ENCODE measurements at places on chromosomes 6 and 20.
A peak's percentile ranks its signal among the peaks of the same experiment; 100 is the strongest.

DNA sequence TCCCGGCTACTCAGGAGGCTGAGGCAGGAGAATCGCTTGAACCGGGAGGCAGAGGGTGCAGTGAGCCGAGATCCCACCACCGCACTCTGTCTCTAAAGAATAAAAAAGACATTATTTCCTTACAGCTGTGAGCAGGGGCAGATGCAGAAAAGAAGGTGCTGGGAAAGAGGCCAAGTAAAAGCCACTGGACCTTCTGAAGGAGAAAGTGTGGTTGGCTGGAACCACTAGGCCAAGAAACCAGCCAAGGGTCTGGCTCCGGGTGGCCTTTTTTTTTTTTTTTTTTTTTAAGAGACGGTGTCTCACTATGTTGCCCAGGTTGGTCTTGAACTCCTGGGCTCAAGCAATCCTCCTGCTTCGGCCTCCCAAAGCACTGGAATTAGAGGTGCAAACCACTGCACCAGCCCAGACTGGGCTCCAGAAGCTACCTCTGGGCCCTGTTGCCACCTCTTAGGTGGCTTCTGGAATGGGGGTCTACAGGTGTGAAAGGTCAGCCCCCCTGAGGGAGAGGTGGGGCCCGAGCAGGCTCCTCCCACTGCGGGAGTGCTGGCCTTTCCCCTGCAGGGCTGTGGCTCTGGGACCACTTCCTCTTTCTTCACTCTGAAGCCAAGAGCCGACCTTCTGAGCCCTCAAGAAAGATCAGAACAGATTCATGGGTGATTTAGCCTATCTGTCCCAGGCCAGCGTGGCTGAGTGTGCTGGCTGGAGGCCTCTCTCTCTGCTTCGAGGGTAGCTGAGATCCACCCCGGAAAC is at the start of gene FGD2:
FGD2 (plus strand) TSS at position 595 of the 750 bp plus-strand sequence. CDS start 163 bp downstream, outside the sequence.
- peak; percentile 85 for DNase-seq

- DNase-seq = peak; percentile 75
These were observed 8.4 kb upstream of the ABHD12 start for GRCh38 chr20:25399037-25399430.

DNA sequence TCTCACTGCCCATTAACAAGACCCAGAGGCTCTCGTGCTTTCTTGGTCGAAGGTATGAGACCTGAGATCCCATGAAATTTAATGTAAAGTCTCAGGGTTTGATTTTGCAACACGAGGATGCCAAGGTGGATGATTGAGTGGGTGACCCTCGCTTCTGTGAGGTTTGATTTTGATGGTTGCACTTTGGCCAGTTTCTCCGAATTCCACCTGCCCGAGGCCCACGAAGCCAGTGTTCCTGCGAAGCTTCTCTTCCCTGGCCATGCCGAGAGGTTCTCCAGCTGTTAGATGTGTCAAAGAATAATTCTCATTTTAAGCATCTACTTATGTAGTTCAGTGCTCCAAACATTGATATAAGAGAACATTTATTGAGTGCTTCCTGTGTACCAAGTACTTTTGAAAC is at the start of gene KIF25:
KIF25 (plus strand) TSS at position 30 of the 400 bp plus-strand sequence. CDS start 31,915 bp downstream, outside the sequence.
- DNase-seq = no peak

DNA sequence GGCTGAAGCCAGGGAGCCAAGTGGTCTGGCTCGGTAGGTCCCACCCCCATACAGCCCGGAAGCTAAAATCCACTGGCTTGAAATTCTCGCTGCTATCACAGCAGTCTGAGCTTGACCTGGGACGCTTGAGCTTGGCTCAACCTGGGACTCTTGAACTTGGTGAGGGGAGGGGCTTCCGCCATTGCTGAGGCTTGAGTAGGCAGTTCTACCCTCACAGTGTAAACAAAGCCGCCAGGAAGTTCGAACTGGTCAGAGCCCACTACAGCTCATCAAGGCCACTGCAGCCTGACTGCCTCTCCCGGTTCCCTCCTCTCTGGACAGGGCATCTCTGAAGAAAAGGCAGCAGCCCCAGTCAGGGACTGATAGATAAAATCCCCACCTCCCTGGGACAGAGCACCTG is 1337.7 kb downstream of the HACE1 start:
- no peak for DNase-seq

DNA sequence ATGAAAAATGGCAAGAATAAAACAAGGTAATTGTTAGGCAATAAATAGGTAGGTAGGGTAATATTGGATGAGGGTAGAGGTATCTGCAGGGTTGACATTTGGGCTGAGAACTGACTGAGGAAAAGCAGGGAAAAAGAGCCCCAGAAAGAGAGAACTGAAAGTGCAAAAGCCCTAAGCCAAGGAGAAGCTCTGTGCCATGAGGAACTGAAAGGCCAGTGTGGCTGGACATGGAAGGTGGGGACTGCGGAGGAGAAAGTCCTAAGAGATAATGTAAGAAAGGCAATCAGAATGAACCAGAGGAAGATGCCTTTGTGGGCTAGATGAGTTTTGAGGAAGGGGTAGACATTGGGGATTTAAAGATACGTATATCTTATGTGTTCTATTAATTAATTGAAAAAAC is 9.9 kb upstream of the HIVEP2 start:
- DNase-seq = no peak

DNA sequence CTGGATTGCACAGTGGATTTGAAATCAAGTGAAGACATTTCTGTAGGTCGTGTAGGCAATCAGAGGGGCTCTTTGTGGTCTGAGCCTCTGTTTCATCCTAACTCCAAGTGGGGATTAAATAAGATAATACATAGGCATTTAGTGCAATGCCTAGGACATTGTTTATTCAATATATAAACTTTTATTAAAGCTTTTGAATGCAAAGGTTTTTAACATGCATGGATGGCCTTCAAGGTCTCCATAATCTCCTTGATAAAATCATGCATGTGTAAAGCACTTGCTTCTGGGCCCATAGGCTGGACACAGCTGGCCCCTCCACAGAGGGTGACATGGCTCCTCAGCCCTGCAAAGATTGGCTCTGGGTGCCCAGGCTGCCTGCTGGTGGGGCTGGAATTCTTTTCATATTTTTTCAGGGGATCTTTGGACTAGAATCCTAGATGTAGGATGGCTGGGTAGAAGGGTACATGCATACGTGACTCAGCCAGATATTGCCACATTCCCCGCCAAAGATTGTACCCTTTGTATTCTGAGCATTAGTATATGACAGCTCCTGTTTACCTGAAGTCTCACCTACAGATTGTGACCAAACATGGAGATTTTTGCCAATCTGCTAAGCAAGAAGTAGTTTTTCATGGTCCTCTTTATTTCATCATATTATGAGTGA is 19.0 kb upstream of the AVP start:
- no peak for DNase-seq

DNA sequence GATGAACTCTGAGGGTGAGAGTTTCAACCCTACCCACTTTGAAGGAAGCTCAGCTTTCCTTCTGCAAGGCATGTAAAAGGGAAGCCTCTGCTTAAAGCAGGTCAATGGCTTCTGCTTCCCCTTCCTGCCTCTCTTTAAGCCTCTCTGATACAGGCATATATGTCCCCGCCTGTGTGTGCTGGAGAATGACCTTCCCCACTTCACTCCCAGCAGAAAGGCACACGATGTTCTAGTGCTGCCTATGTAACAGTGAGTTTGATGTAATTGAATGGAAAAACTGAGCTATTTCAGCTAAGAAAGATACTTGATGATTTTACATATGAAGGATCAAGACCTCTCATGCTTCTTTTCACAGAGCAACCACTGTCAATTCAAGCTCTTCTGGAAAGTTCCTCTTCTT is 632.2 kb downstream of the HACE1 start:
- no peak for DNase-seq

GRCh38 chr6:106411056-106411455 is 50.5 kb downstream of the CRYBG1 start:
- DNase-seq = no peak

DNA sequence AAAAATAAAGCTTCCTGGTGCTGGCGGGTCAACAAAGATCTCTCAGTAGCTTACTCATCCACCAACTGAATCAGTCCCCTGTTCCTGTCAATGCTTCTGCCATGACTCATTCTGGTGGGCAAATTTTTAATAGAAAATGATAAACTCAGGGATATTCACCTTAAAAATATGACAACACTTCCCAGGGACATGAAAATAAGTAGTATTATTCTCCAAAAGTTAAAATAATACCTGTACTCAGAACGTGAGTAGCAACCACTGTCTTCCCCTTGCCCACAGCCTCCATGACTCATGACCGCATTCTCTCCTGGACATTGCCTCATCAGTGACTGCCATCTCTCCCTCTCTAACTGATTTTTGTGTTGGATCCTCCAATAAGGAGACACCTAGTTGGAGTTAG is 552.3 kb downstream of the KIF16B start:
- peak; percentile 6 for DNase-seq

DNA sequence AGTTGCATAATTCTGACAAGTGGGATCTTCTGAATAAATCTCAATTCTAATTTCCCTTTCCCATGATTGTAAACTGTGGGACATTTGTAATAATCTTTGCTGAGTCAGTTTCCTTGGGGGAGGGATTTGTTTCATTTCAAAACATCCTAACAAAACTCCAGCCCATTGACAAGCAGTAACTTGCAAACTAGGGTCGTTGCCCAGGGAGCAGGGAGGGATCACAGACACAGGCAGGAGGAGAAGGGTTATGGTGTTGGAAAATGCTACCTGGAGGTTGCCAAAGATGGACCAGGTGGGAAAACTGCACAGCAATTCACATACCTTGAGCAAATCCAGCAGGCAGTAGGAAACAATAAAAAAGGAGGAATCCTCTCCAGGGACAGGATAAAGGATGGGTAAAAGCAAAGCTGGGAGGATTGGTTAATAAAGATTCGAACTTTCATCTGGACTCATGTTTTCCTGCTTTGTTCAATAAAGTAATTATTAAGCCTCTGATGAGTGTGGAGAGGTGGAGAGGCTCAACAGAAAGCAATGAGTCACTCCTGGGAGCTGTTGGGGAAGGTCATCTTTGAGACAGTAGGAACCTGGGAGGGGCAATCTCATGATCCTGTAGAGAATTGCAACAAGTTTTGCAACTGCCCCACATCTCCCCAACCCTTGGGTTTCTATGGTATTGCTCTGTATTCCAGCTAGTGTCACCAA is 87.3 kb upstream of the AKIRIN2 start:
- DNase-seq = peak; percentile 75

GRCh38 chr6:2749969-2750600 is 637 bp downstream of the MYLK4 start:
- peak; percentile 82 for DNase-seq

- DNase-seq = peak; percentile 54
These were observed 10.1 kb upstream of the HDAC2 start for GRCh38 chr6:113980937-113981554.

- DNase-seq = no peak
These were observed 954.7 kb upstream of the ADGRB3 start for GRCh38 chr6:67680297-67680932.

GRCh38 chr6:26260110-26260637 is 104.8 kb upstream of the BTN3A2 start:
- DNase-seq = no peak

DNA sequence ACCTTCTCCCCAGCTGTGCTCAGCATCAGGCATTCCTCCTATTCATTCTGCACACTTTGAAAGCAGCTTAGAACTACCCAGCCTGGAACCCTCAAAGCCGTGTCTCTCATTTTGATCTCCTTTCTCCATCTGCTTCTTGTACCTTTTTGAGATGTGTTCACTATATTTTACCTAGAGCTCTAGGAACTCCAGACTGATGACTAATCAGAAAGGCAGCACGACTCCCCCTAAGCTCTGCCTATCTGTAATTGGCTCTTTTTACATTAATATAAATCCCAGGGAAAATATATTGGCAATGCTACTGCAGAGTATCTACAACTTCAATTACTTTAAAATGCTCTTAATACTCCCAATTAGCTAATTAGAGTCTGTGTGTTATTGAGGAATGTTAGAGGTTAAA is 671.5 kb downstream of the CBLN4 start:
- DNase-seq = no peak

GRCh38 chr6:85360794-85361642 is 88.9 kb upstream of the NT5E start:
- peak; percentile 18 for DNase-seq

GRCh38 chr6:14476793-14477531 is 359.4 kb downstream of the CD83 start:
- no peak for DNase-seq

DNA sequence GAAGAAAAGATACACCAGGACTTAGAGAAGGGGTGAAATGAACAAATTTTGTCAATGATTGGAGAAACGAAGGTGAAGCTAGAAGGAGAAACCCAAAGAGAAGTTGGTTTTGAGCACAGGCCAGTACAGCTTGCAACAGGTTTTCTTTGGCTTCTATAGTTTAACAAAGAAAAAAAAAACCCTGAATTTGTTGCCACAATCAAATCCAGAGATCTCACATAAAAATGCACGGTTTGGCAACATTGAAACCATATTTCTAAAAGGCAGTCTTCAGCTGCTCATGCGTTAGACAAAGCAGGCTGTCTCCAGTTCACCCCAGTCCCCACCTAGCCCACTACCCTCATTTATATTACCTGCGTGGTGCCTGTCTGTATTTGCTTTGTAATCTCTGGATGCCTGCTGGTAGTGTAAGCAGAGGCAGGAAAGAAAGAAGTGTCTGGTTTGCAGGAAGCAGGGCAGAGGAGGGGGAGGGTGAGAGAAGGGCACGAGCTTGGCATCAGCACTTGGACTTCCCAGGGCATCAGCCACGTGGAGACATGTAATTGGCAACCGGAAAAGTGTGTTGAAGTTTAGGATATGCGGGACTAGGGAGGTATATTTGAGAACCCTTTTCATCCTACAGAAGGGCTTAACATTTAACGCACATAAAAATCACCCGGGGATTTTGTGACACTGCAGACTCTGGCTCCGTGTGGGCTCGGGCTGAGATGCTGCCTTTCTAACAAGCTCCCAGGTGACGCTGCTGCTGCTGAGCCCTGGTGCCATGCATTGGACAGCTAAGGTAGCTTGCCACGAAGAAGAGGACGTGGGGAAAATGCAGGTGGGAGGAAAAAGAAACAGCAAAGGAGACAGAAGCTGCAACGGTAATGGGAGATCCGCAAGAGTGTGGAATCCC is 14.4 kb downstream of the PFDN4 start:
- DNase-seq = no peak

- DNase-seq = no peak
These were observed 128.3 kb downstream of the TSHZ2 start for GRCh38 chr20:53100476-53100911.

GRCh38 chr6:75735491-75736186 is 13.4 kb upstream of the MYO6 start:
- peak; percentile 15 for DNase-seq

DNA sequence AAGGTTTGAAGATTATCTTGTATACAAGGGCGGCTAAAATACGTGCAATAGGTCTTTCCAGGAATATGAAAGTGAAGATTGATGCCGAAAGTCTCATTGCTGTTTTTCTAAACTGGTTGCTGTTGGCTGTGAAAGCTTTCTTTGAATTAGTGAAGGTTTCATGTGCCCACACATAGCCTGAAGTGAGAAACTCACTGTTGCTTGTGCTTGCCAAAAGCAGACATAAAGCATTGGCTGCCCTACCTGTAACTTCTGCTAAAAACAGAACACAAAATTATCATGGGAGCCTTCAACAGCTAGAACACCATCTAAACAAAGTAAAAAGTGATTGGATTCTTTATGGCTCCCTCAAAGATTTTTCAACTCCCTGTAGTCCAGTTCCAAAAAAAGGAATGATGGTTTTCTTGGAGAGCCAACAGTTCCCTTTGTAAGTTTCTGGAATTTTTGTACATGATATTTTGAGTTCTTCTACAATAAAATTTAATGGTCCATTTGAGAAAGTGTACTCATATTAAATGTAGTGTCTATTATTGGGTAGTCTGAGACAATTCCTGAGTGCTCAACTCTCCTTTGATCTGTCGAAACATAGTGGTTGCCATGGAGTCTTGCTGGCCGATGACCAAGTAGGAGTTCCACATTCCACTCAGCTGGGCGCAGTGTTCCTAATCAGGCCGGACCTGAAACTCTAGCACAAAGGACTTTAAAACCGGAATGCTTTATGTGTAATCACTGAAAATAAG is 68.5 kb downstream of the PLEKHG1 start:
- DNase-seq = no peak

GRCh38 chr6:153192943-153193885 is 62.1 kb upstream of the RGS17 start:
- no peak for DNase-seq

All from NB4 (cell line).